ENCODE measurements at places on chromosomes 5 and 9.

- no peak for DNase-seq
Observed at GRCh38 chr5:126658561-126658960, 57.8 kb downstream of the PHAX start.

GRCh38 chr9:98821831-98822230 lies 14.4 kb downstream of the GALNT12 start:
- no peak for DNase-seq

DNA sequence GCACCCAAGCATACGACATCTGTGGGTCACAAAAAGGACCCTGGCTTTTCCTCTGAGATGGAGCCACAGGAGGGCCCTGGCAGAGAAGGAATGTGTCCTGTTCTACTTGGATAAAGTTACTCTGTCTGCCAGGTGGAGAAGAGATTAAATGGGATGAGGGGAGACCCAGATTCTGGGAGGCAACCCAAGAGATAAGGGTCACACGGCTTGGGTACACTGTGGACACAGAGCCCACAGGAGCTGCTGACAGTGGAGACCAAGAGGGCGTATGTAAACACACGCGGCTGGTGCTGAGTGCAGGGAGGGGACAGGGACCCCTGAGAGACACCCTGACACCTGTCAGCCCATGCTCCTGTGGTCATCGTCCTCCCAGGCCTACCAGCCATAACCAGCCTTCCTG lies 6.2 kb downstream of the CDK20 start:
- no peak for DNase-seq

- no peak for DNase-seq
Observed at GRCh38 chr5:31611002-31611401, 27.9 kb upstream of the PDZD2 start.

- no peak for DNase-seq
Observed at GRCh38 chr9:22528485-22528884, 81.9 kb downstream of the DMRTA1 start.

DNA sequence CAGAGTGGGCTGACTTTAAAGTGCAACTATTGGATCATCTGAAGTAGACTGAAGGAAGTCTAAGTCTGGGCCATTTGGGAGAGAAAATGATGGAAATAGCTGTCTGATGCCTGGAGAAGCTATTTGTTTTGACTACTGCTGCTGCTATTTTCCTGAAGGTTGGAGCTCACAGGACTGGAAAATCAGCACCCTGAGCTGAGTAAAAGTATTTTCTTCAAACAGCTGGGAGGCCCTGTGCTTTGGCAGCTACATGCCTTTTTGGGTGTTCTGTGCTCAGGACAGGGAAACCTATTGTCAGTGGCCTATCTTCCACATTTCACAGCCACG lies 302.6 kb downstream of the ENC1 start:
- DNase-seq, result no peak

GRCh38 chr5:128464596-128464995 lies 73.4 kb downstream of the FBN2 start:
- no peak for DNase-seq

GRCh38 chr9:129446828-129447550 lies 173.9 kb downstream of the C9orf50 start:
- DNase-seq, result no peak

GRCh38 chr9:116701940-116702642 lies 15.0 kb downstream of the TRIM32 start:
- DNase-seq, result no peak

DNA sequence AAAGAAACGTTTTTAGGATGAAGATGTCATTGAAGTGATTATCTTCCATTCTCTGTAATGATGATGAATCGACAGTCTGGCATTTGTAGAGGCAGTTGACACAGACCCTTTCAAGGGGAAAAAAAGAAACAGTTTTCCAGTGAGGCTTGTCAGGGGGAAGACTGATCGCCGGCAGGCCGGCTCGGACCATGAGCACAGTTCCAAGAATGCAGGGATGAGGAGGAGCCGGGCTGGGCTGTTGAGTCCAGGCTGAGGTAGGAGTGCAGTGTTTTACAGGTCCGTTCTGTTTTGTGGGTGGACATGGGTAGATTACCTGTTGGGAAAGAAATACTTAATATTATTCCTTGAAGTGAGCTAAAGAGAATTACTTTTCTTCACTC lies 194.6 kb downstream of the AOPEP start:
- DNase-seq, result no peak

- no peak for DNase-seq
Observed at GRCh38 chr5:18551716-18552115, 917.5 kb downstream of the TAF11L14 start.

DNA sequence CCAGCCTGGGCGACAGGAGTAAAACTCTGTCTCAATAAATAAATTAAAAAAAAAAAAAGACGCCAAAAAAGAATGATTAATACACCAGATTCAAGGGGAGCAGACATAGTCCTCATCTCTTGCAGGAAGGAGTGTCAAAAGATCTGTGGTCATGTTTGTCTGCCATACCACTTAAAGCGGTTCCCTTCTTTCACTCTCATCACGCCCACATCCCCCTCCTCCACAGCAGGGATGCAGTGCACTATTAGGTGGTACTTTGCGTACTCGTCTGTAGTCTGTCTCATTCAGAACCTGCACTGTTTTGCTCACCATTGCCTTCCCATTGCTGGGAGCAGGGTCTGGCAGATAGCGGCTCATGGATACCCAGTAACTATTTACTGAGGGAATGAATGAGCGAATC lies 11.2 kb downstream of the CDHR2 start:
- no peak for DNase-seq

DNA sequence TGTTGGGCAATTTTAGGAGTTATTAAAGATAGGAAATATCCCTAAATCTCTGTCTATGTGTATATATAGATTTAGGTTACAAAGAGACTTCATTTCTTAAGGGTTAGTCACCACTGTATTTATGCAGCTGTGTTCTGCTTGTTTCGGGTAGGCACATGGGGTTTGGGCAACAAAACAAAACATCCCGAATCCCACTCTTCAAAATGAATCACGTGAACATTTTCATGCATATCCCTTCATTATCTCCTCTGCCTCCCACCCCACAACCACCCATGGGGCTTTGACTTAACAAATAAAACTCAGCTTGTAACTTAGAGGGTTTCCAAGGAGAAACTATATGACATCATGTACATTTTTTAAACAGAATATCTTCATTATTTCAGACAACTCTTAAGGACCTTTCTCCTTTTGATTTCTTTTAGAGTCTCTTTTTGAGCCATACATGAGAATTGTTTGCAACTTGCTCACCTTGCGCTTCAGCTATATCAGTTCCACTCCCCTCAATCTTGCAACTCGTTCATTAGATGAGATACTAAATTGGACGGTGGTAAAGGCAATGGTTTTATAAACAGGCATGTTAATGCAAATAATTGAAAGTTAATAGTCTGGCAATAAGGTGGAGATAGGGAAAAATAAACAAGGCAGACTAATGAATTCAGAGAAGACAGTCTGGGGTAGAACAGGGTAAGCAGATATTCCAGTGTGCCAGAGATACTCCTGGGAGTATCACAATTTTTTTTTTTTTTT lies 136.7 kb downstream of the CD180 start:
- no peak for DNase-seq

DNA sequence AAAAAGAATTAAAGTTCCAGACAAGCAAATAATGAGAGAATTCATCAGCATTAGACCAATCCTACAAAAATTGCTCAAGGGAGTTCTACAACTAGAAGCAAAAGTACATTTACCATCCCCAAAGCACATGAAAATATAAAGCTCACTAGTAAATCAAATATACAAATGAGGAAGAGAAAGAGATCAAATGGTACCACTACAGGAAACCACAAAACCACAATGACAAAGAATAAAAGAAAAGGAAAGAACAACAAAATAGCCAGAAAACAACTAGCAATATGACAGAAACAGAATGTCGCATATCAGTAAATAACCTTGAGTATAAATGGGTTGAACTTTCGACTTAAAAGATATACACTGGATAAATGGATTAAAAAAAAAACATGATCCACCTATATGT lies 739.0 kb downstream of the DTWD2 start:
- no peak for DNase-seq

- DNase-seq, result no peak
Observed at GRCh38 chr9:112078432-112078831, 96.7 kb downstream of the SUSD1 start.

- no peak for DNase-seq
Observed at GRCh38 chr9:69186841-69187611, 12.9 kb downstream of the TJP2 start.

DNA sequence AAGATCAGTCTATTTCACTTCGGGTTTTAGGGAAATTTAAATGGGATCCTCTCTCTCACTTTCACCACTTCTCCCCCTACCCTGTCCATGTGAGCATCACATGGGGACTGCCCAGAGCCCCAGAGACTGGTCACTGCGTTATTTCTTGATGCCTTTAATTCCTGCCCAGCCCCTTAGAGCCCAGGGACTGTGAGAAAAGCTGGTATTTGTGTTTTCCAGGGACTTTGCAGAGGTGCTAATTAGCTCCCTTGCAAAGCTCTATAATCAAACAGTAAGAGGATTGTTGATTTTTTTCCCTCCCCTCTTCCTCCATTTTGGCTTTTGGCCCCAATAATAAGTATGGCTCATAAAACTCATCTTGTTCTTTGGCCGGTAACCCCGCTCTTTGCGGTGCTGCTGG lies 35.6 kb downstream of the NTRK2 start:
- no peak for DNase-seq

DNA sequence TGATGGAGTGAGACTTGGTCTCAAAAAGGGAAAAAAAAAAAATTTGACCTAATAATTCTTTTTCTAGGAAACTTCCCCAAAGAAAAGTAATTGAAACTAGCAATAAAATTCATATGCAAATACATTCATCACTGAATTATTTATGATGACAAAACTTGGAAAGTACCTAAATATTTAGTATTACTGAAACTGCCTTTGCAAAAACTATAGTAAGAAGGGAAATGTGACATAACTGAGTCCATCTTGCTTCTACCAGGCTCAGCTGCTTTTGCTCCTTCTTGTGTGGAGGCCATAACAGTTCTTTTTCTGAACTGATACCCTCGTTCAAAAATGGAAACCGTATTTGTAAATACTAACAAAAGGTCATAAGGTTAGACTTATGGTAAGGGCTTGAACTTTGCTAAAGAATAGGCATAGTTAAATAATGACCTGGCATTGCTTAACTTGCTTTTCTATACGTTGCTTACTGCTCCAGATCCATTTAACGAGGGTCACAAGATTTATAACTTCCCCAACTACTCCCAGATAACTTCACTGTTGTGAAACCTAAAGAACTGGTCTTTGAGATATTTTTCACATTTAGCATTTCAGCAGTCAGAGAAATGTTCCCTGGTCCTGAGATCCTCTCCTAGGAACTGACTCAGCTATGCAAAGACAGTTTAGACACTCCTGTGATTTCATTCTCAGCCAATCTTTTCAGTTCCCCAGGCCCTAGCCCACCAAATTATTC lies 68.4 kb downstream of the CFAP95 start:
- no peak for DNase-seq

DNA sequence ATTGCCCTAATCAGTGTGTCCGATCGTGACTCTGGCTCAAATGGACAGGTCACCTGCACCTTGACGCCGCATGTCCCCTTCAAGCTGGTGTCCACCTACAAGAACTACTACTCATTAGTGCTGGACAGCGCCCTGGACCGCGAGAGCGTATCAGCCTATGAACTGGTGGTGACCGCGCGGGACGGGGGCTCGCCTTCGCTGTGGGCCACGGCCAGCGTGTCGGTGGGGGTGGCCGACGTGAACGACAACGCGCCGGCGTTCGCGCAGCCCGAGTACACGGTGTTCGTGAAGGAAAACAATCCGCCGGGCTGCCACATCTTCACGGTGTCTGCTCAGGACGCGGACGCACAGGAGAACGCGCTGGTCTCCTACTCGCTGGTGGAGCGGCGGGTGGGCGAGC lies 1.4 kb downstream of the PCDHA13 start:
- DNase-seq, result no peak

DNA sequence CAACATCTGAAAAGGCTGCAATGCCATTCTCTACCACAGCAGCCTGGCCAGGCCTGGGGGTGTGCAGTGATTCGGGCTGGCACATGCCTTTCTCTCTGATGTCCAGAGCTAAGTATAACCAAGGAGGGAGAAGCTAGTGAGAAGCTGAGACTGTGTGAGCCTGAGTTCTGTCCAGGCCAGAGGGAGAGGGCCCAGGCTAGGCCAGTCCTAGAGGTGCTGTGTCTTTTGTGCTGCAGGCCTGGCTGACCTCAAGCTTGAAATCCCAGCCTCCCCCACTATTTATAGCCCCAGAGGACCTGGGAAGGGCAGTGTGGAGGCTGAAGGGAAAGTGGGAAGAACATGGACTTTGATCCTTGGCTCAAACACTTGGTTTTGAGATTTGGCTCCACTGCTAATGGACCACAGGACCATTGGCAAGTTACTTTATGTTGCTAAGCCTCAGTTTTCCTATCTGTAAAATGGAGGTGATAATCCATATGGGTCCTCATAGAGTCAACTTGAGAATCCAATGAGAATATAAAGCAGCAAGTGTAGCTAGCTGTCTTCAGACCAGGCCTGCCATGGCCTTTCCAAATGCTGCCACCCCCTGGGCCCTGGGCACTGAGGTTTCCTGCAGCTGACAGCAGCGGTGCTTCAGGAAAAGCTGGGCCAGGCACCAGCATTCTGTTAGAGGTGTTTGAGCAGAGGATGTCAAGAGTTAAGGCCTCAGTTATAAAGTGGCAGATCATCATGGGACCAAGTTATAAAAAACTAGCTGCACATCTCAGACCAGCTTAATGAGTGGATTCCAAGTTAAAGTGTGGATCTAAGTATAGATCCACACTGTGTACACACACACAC lies 21.1 kb downstream of the BNIP1 start:
- DNase-seq, result no peak

- no peak for DNase-seq
Observed at GRCh38 chr5:172858511-172858989, 24.5 kb downstream of the ERGIC1 start.

- no peak for DNase-seq
Observed at GRCh38 chr5:127064253-127064840, 9.0 kb downstream of the C5orf63 start.

- no peak for DNase-seq
Observed at GRCh38 chr5:175867587-175868347, 3.6 kb upstream of the CPLX2 start.

- no peak for DNase-seq
Observed at GRCh38 chr9:70411121-70411929, 3.1 kb downstream of the KLF9 start.

DNA sequence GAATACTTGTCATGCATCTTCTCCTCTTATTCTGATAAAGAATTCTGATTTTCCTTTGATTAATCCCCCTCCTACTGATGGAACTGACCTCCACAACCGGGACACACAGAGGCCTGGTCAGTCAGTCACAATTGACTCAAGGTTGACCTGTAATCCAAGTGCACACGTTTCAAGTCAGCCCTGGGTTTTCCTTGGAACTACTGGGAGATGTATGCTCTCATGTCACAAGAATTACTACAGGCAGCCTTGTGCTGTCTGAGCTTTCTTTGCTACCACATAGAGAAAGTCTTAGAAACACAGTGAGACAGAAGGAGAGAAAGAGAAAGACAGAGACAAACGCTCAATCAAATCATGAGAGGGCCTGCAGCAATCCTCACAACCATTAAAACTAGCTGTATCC lies 345.8 kb downstream of the PDE4D start:
- DNase-seq, result no peak

Data from activated CD8-positive, alpha-beta memory T cell treated with anti-CD3 and anti-CD28 coated beads for 1 hour (primary cell).